ENCODE measurements at places on chromosomes 1 and 21.

DNA sequence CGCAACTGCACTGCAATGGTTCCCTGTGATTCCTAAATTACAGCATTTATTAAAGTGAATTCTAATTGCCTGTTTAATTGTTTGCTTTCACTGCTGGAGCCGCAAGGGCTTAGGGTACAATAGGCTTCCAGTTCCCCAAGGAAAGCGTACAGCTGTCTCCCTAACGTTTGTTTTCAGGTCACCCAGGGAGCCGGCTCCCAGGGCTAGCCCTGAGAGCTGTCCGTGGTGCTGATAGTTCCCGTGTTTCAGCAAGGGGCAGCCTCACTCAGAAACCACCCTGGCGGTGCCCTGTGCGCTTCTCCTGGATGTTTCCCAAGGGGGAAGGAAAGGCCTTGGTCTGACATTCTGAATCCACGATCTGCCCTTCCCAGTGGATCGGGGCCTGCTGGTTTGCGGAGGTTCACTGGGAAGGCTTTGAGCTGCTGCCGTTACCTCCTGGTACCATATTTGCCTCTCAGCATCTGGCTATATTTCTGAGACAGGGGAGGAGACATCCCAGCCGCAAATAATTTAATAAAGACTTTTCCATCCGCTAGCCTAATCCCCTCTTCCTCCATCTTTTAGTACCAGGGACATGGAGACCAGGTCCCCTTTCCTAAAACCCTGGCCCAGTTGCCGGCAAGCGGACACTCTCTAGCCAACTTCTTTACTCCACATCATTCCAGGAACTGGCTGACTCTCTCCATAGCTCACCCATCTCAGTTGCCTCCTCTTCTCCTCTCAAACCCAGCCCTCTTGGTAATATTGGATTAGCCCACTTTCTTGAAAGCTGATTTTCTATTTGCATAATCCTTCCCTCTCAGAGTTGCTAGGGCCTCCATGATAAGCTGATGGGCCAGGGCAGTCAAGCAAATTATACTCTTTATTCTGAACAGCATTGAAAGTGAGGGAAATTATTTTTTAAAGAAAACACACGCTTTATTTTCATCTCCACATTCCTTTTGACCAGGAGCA lies 149.0 kb downstream of the IGSF21 start:
- peak; percentile 76 for DNase-seq

DNA sequence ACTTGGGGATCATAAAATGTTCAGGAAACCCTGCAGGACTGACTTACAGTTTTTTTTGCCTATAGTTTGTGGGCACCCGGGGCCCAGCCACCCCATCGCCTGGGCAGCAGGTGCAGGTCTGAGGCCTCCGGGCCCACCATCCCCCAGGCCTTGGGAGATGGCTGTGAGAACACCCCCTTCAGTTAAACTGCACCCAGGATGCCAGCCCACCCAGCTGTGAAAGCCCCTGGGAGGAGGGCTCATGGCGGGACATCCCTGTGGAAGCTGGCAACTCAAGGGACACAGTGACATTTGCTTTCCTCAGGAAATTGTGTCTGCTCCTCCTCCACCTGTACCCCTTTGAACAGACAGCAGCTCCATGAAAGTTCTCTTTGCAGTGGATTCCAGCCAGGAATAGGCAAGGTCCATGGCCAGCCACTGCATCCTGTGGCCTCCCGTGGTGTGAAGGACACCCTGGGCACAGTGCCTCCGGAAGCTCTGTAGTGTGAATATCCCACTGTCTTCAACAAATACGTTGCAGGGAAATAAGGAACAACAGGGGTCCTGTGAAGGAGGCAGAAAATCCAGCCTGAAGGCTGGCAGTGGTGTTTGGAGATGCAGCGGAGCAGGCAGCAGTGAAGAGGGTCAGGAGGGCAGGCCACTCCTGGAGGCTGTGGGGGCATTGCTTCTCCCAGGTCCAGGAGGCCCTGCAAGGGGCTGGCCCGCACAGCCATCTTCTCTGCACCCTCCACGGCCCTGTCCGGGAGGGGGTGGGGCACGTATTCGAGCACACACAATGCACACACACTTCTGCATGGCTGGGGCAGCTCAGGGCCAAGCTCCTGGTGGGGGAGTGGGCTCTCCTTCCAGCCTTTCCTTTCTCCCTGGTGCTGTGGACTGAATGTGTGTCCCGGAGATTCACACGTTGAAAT lies 2.1 kb upstream of the OBSCN start:
- DNase-seq: no peak

DNA sequence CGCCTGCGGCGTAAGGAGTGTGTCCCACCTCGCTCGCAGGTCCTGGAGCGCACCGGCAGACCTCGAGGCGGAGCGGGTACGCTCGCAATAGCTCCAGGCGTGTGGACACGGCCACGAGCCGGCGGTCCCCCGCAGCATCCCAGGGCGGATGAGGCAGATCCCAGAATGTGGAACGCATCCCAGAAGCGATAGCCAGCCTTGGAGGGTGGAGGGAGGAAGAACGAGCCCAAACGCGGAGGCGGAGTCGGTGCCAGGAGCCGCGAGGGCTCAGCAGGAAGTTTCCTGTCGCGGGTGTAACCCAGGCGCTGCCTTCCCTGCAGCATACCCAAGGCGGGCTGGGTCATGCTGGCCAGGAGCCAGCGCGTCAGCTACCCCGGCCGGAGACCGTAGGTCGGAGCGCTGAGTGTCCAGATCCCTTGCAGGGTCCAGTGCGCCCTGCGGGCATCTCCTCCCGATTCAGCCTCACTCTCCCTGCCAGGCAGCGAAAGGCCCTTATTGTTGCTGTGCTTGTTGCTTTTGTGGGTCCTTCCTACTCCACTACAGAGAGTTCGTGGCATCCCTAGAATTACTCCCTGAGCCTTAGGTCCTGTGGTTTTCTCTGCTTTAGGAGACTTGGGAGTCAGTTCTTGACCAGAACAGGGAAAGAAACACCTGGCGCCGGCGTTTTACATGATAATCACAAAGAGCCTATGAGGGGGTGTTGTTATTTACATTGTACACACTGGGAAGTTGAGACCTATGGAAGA lies 27.7 kb downstream of the STYXL2 start:
- DNase-seq: peak; percentile 43

DNA sequence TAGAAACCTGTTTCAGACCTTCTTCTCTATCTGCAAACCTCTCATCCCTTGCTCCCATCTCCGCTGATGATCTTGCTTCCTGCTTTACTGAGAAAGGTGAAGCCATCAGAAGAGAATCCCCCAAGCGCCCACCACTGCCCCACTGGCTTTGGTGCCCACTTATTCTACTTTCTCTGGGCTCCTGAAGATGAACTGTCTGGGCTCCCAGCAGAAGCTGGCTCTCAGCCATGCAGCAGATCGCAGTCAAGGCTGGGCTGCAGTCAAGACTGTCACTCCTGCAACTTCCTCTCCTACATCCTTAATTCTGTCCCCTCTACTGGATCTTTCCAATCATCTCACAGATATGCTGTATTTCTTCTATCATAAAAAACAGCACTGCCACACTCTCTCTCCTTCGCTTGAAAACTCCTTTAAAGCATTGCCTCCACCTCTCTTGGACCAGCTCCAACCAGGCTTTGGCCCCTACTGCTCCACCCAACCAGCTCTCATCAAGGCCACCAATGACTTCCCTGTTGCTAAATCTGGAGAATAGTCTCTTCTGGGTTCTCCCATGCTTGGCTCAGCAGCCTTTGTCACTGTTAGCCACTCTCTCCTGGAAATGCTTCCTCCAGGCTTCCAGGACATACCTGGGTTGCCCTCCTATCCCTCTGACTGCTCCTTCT lies 25.8 kb downstream of the TRIM62 start:
- DNase-seq: no peak

- no peak for DNase-seq
Observed at GRCh38 chr1:229897501-229897900, 169.5 kb upstream of the GALNT2 start.

DNA sequence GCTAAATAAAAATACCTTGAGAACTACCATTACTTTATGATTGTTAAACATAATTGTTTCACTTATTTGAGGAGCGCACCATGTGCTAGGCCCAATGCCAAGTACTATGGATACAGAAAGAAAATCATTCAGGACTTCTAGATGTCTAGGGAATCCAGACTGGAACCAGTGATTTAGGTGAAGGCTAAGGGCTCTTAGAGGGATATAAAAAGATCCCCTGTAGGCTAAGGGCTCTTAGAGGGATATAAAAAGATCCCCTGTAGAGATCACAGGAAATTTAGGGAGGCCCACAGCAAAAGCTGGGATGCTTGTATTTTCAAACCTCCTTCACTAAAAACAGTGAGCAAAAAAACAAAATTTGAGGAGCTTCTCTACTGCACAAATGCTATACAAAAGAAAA lies 6.7 kb downstream of the TOR1AIP2 start:
- DNase-seq: no peak

- DNase-seq: no peak
Observed at GRCh38 chr1:54290506-54291184, 90.7 kb downstream of the MRPL37 start.

- DNase-seq: no peak
Observed at GRCh38 chr1:204413170-204413535, 1.5 kb upstream of the PPP1R15B start.

GRCh38 chr1:206534552-206534951 lies 27.2 kb downstream of the RASSF5 start:
- no peak for DNase-seq

DNA sequence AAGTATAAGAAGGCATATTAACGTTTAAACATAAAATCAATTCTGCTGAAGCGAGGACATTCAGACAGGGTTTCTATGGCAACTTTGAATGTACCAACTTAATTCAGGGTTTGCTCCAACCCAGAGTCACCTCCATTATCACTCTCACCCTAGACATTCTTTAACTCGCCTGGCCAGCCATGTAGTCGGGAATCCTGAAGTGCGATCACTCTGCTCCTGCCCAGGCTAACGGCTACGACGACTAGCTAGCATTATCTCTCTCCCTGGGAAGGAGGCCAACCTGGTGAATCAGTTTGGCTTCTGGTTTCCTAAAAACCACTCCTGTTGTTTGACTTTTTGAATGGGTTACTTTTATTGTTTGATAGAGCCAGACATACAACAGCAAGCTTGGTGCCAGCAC lies 38.9 kb upstream of the ZBTB18 start:
- no peak for DNase-seq

DNA sequence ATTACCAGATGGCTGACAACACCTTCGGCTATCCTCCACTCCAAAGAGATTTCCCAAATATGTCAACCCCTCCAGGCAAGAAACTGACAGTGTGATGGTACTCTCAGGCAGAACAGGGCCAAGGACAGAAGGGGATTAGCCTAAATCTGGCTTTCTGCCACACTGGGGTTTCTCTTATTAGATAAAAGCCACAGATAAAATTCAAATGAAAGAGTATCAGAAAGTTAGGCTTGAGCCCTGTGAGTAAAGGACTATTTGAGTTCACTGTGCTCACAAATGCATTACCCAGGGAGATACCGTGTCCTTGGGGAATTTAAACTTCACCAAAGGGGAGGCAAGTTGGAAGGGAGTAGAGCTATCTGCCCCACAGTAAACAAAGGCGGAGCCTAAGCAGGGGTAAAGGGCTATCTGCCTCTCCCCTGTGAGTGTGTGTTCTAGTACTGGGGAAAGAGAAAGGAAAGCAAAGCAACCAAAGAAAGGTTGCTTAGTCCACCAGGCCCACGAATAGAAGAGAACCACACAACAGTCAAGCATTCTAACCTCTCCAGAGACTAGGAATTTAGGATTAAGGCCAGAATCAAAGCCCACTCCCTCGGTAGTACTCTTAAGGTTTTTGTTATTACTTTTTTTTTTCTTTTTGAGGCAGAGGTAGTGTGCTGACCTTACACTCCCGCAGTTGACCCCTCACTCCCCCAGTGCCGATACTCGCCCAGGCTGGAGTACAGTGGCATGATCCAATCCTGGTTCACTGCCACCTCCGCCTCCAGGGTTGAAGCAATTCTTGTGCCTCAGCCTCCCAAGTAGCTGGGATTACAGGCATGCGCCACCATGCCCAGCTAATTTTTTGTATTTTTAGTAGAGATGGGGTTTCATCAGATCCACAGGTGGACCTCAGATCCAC lies 12.7 kb downstream of the TPM3 start:
- DNase-seq: peak; percentile 57

DNA sequence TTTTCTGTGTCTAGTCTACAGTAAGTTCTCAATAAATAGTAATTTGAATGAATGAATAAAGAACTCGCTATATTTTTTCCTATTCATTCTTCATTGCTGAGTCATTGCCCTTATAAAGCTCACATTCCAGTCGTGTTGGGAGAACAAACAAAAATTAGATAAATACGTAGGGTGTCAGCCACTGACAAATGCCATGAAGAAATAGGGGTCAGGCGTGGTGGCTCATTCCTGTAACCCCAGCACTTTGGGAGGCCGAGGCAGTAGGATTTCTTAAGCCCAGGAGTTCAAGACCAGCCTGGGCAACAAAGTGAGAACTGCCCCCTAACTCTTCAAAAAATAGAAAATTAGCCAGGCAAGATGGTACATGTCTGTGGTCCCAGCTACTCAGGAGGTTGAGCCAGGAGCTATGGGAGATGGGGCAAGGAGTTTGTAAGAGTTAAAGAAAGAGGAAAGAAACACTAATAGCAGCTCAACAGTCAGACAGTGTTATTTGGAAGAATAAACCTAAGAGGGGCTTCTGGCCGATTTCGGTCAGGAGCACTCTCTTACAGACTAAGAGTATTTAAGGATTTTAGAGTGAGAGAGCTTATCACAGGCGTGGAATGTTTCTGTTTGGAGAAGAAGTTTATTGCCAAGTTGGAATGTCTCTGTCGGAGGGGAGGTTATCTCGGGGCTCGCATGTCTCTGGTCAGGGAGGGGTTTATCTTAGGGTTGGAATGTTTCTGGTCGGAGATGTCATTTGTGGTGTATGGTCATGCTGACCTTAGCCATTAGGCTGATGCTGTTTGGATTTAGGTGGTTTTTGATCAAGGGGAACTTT lies 1.8 kb upstream of the CHML start:
- no peak for DNase-seq

DNA sequence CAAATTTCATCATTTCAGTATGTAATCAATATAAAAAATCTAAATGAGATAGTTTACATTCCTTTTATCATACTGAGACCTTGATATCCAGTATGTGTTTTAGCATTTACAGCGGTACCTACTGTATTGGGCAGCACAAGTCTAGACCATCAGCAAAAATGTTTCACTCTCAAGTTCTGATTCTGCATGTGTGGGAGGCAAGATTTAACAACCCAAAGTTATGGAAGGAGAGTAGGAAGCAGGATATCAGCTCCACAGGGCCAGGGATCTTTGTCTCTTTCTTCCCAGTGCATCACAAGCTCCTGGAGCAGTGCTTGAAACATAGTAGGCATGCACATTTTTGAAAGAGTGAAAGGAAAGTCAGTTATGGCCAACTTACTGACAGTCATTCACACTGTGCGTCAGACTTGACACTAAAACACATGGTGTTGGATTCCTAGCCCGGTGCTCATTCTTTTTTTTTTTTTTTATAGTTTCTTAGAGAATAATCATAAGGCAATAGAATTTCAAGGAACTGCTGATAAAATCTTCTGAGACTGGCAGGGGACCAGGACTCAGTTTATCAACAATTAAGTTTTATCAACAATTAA lies 6.1 kb downstream of the TENT5C start:
- peak; percentile 64 for DNase-seq

- no peak for DNase-seq
Observed at GRCh38 chr1:55593298-55593697, 378.1 kb upstream of the USP24 start.

DNA sequence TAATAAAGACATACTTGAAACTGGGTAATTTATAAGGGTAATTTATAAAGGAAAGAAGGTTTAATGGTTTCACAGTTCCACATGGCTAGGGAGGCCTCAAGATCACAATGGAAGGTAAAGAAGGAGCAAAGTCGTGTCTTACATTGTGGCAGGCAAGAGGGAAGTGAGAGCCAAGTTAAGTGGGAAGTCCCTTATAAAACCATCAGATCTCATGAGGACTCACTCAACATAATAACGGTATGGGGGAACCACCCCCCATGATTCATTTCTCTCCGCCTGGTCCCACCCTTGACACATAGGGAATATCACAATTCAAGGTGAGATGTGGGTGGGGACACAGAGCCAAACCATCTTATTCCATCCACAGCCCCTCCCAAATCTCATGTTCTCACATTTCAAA lies 76.8 kb upstream of the ZNF678 start:
- DNase-seq: no peak
